Pulmonary artery endothelial cell (primary cell): ENCODE measurements at places on chromosomes 2 and 18. TPM values are rescaled to one million over a fixed set of nuclear protein-coding genes. Genes with fewer than 3 reads are reported as not detected.

The SLC9A4 gene
- total RNA-seq = not detected in 2 replicates

The MOGAT1 gene
- not detected in 2 replicates for total RNA-seq

The UGT1A9 gene
- total RNA-seq = not detected in 2 replicates

The GCA gene
- total RNA-seq = 18.6 and 19.1 TPM in 2 replicates

The CTLA4 gene
- total RNA-seq = not detected in 2 replicates

The C1D gene
- total RNA-seq = 16.1 and 19.8 TPM in 2 replicates

The CYP26B1 gene
- total RNA-seq = 0.13 and 0.78 TPM in 2 replicates

The UNC50 gene
- total RNA-seq = 38.3 and 41.6 TPM in 2 replicates

The SP5 gene
- total RNA-seq = not detected in 2 replicates

The FBXO15 gene
- 0.18 TPM in 1 of 2 replicates, not detected in the other for total RNA-seq

The MTHFD2 gene
- total RNA-seq = 166 and 191 TPM in 2 replicates

The FAM161A gene
- total RNA-seq = 2.0 and 2.9 TPM in 2 replicates

The PTPRM gene
- 30.7 and 59.0 TPM in 2 replicates for total RNA-seq

The LRATD1 gene
- 0.04 and 0.07 TPM in 2 replicates for total RNA-seq

The MFSD6 gene
- 1.2 and 10.0 TPM in 2 replicates for total RNA-seq

The PLEKHH2 gene
- total RNA-seq = 0.07 and 0.20 TPM in 2 replicates

- no peak for DNase-seq
Measured at GRCh38 chr2:200670313-200670712, 84.5 kb downstream of the AOX1 start.

- DNase-seq = no peak
Measured at GRCh38 chr2:67851016-67851415, 211.8 kb downstream of the C1D start.

GRCh38 chr18:26473672-26474071 is 74.7 kb downstream of the KCTD1 start:
- DNase-seq = no peak

DNA sequence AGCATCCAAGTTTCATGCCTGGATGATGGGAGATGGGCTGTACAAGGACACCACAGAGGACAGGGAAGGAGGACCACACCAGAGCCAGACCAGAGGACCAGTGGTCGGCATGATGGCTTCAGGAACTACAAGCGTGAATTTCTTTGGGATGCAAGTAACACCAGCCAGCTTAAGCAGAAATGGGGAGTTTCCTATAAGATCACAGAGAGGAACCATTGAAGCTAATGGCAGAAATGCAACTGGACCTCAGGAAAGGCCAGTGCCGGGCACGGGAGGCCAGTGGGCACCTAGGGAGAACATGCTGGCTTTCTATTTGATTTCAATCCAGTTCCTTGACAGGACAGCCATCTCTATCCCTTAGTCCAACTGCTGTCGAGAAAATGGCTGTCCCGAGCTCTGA is 145.4 kb downstream of the SH3BP4 start:
- DNase-seq = no peak

DNA sequence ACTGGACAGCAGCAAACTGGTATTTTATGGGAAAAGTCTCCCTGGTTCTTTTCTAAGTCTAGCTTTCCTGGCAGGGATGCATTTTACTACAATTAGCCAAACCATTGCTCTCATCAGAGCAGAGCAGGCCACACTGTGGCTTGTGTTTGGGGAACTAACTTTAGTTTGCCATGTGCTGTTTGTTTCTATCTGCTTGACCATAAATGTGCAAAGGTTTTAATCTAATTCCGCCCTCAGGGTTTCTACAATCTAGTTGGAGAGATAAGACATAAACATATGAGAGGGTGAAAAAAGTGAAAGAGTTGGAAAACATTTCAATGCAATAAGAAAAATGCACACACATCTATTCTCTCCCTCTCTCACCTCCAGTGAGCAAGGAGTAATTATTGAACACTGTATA is 86.9 kb upstream of the MAPK4 start:
- no peak for DNase-seq

DNA sequence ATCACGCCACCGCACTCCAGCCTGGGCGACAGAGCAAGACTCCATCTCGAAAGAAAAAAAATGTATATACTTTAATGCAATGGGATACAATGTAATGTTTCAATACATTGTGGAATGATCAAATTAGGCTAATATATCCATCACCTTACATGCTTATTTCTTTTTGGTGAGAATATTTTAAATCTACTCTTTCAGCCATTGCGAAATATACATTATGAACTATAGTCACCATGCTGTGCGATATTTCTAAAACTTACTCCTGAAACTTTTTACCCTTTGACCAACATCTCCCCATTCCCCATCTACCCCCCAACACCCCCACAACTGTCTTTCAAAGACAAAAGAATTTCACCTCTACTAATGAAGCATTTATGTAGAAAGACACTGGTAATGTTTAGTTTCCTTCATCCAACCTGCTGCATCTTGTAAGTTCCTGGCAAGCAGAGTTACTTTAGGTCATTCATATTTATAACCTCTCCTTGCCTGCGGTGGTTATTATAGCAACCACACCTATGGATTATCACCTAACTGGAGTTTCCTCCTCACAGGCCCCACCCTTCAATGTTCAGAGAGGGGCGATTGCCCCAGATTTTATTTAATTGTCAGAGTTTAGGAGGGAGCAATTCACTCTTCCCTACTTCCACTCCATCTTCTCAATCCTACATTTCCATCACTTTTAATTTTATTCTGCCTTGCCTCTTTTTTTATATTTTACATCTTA is 1.2 kb upstream of the ME2 start:
- no peak for DNase-seq

GRCh38 chr2:221025398-221025797 is 546.7 kb downstream of the EPHA4 start:
- no peak for DNase-seq

GRCh38 chr2:138193416-138194213 is 229.3 kb downstream of the HNMT start:
- no peak for DNase-seq

- DNase-seq = no peak
Measured at GRCh38 chr2:229412686-229413085, 141.6 kb upstream of the PID1 start.

- DNase-seq = no peak
Measured at GRCh38 chr18:24031916-24032315, 17.4 kb downstream of the TTC39C start.

- no peak for DNase-seq
Measured at GRCh38 chr2:144479138-144479537, 40.8 kb downstream of the ZEB2 start.

DNA sequence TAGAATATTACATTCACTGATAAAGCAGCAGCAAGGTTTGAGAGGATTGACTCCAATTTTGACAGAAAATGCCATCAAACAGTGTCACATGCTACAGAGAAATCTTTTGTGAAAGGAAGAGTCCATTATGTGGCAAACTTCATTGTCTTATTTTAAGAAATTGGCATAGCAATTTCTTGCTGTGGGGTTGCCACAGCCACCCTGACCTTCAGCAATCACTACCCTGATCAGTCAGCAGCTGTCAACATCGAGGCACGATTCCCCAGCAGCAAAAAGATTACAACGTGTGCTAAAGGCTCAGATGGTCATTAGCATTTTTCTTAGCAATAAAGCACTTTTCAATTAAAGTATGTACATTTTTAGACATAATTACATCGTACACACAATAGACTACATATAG is 74.7 kb downstream of the PRKCE start:
- no peak for DNase-seq

GRCh38 chr2:26848336-26849055 is 564 bp downstream of the DPYSL5 start:
- no peak for DNase-seq

DNA sequence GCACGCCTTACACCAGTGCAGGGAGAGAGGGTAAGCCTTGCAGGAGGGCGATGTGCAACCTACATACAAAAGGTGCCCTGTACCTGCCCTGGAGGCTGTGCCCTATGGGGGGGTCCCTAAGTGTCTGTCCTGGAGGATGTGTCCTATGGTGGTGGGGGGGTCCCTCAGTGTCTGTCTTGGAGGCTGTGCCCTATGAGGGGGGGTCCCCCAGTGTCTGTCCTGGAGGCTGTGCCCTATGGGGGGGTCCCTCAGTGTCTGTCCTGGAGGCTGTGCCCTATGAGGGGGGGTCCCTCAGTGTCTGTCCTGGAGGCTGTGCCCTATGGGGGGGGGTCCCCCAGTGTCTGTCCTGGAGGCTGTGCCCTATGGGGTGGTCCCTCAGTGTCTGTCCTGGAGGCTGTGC is 216.6 kb downstream of the HDAC4 start:
- no peak for DNase-seq

GRCh38 chr2:33221046-33221784 is 255.2 kb upstream of the RASGRP3 start:
- DNase-seq = no peak

- DNase-seq = no peak
Measured at GRCh38 chr18:61199171-61199848, 133.9 kb upstream of the CDH20 start.

GRCh38 chr2:212034841-212035585 is 503.6 kb downstream of the ERBB4 start:
- DNase-seq = no peak

- no peak for DNase-seq
Measured at GRCh38 chr2:176789751-176790150, 422.8 kb upstream of the HNRNPA3 start.

GRCh38 chr2:94622113-94622618 is 249.1 kb upstream of the TEKT4 start:
- DNase-seq = no peak

DNA sequence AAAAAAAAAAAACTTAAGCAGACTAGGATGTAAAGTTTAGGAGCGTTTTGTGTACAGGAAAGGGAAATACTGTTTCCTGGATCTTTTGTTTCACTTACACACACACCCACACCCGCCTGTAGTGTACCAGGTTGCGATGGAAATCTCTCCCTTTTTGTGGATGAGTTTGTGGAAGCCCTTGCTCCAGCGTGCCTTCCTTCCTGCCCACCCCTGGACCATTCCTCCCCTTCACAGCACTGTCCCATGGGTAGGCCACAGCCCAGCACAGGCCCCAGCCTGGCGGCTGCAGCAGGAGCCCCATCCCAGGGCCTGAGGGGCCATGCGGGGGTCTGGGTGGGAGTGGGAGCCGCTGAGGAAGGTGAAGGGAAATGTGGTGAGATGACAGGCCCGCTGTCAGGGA is 15.1 kb downstream of the MALL start:
- no peak for DNase-seq

GRCh38 chr18:515156-515815 is 14.8 kb upstream of the COLEC12 start:
- DNase-seq = no peak

DNA sequence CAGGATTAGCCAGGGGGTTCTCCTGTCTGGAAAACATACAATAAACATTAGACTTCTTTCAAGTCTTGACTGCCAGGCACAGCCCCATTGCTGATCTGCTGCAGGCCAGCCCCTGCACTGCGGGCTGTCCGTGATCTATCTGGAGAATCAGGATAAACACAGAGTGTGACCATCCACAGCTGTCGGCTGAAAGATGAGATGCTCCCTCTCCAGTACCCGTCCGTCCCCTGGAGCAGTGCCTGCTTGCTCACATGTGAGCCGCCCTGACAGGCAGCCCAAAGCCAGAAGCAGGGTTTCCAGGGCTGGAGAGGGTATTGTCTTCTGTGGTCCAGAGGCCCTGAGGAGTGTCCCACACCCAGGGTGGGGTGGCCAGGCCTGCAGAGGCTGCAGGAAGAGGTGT is 46.1 kb upstream of the FOSL2 start:
- DNase-seq = no peak
